Activated T-cell treated with anti-CD3 and anti-CD28 coated beads, Interleukin-2, amount 50 U/mL, for 1 hour (primary cell): ENCODE measurements at places on chromosomes 7 and 10.

GRCh38 chr7:54679490-54679817 lies 79.6 kb downstream of the SEC61G start:
- DNase-seq: no peak

DNA sequence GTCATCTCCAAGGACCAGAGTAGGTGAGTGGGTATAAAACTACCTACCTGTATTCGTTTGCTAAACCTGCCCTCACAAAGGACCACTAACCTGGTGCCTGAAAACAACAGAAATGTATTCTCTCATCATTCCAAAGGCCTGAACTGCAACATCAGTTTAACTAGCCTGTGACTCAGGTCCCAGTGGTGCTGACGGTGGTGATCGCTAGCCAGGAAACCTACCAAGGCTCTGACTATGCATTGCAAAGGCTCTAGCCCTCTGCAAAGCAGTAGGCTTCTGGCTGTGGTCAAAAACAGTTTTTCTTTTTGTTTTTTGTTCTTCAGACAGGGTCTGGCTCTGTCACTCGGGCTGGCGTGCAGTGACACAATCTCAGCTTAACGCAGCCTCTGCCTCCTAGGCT lies 107.5 kb downstream of the NPTX2 start:
- no peak for DNase-seq

- DNase-seq: no peak
Measured at GRCh38 chr10:85919491-85920021, 447.0 kb downstream of the GRID1 start.

GRCh38 chr10:31187607-31188210 lies 131.3 kb upstream of the ZEB1 start:
- no peak for DNase-seq

GRCh38 chr10:34137955-34138354 lies 677.1 kb downstream of the PARD3 start:
- no peak for DNase-seq

DNA sequence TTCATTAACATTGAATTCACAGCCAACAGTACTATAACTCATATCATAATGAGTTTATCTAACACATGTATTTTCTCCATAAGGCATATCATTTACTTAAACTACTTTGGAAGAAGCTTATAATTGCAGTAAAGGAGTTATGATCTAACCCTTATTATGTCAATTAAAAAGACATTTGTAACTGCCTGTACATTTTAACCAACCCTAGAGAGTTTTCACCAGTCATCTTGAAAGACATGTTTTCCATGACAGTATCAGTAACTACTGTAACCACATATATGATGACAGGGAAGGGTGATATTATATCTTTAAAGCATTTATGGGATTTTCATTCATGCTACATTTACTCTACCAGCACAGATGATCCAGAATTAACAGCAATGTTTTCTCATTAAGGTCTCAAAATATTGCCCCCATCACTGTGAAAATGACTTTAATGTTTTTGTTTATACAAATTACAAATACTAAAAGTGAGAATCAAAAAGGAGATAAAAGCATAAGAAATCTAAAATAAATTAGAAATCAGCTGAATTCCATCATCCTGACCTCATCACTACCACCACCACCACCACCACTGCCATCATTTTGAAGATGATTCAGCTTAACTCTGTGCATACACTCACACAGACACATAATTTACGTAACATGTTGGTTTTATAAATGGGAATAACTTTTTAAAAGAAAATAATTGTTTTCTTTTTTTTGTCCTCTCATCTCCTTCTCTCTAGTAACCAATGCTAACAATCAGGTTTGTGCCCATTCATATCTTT lies 53.6 kb downstream of the MKLN1 start:
- DNase-seq: no peak

DNA sequence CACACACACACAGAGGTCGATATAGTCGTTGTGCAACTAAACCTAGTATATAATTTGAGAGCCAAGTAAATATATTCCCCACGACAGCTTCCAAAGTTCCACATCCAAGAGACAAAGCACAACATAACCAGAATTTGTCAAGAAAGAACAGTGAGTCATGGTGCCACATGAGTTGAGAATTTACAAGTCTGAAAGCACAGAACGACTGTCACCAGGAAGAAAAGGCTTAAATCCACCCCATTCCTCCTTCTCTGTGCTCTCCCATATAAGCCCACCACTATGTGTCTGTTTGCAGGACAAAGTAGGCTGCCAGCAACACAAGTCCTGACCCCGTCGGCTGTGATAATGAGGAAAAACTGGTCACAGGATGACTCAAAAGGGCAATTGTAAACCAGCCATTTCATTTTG lies 32.8 kb downstream of the GSAP start:
- no peak for DNase-seq

- no peak for DNase-seq
Measured at GRCh38 chr7:121076350-121077164, 88.0 kb downstream of the CPED1 start.

- no peak for DNase-seq
Measured at GRCh38 chr7:136998495-136998894, 130.0 kb downstream of the CHRM2 start.

DNA sequence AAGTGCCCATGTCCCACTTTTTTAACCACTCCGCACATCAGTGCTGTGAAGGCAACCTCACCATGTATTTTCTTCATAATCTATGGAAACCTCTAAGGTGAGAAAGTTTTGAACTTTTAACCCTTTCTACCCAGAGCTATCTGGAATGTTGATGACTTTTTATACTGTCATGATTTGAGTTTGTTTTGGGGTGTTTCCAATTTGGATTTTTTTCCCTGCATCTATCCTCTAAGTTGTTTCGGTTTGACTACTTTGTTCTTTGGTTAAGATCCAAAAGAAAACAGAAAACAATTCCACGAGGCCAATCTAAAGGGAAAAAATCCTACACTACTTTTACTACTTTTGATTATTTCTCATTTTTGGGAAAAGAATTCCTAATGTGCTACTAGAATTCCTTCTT lies 279.7 kb downstream of the USP6NL start:
- DNase-seq: no peak

DNA sequence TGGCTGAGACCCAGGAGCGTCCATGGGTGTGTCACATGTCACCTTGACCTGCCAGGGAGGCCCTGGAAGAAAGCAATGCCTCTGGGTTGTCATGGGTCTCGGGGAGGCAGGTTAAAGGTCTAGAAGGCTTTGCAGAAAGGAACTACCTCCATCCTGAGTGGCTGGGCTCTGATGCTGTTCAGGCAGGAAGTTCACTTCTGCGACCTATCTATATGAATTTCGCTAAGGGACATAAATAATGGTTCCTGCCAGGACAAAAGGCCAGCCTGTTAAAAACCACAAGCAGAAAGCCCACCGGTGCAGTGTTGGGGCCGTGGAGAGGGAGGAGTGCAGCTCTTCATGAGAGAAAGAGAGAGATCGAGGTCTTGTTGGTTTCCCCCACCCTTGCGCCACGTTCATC lies 182.9 kb downstream of the PTPN20 start:
- DNase-seq: no peak
